ENCODE measurements at places on chromosomes 5 and 9. TPM values are rescaled to one million over a fixed set of nuclear protein-coding genes. Genes with fewer than 3 reads are reported as not detected.
A peak's percentile ranks its signal among the peaks of the same experiment; 100 is the strongest.

HSPA4 gene
- total RNA-seq: 39.7 TPM

CTXN3 gene
- total RNA-seq: not detected

ARL15 gene
- total RNA-seq: 19.8 TPM

CCL21 gene
- 4.5 TPM for total RNA-seq

PCDHGB3 gene
- total RNA-seq: 0.37 TPM

DNA sequence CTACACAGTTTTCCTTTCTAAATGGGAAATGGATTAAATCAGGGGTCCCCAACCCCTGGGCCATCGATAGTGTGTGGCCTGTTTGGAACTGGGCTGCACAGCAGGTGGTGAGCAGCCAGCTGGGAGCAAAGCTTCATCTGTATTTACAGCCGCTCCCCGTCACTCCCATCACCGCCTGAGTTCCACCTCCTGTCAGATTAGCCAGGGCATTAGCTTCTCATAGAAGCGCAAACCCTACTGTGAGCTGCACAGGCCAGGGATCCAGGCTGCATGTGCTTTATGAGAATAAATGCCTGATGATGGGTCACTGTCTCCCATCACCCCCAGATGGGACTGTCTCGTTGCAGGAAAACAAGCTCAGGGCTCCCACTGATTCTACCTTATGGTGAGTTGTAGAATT is 41.2 kb upstream of the FLT4 start:
- no peak for DNase-seq
- no peaks in the 10 kb centered on the region for H3K4me1 ChIP-seq
- no peak overlapping the region for H3K4me3 ChIP-seq

GRCh38 chr5:635306-636055 is 23.3 kb downstream of the CEP72 start:
- peaks cover 5% of the 10 kb centered on the region for H3K36me3 ChIP-seq
- no peak overlapping the region for H3K27ac ChIP-seq
- DNase-seq: no peak
- H3K4me3 ChIP-seq: no peak overlapping the region
- H3K27me3 ChIP-seq: no peaks in the 10 kb centered on the region
- H3K4me1 ChIP-seq: no peaks in the 10 kb centered on the region

GRCh38 chr5:68592351-68592750 is 376.8 kb downstream of the PIK3R1 start:
- DNase-seq: no peak
- H3K4me1 ChIP-seq: peaks cover 3% of the 10 kb centered on the region
- H3K27me3 ChIP-seq: no peaks in the 10 kb centered on the region
- H3K36me3 ChIP-seq: no peaks in the 10 kb centered on the region
- no peak overlapping the region for H3K4me3 ChIP-seq

DNA sequence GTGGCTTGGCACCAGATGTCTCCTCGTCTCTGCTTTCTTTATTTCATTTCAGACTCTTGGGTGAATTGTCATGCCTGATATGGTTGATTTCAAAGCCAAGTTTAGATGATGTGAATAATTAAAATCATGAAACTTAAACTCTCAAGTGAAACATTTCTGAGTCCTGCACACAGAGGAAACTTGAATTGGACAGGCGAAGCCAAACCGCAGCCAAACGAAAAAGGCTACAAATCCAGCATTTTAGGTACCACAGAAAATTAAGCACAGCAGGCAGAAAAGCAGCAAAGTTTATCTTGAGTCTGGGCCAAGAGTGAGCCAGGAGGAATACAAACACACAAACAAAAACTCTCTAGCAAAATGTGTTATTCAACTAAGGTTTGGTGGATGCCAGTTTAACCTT is 659.8 kb upstream of the KLF4 start:
- no peaks in the 10 kb centered on the region for H3K27me3 ChIP-seq
- no peaks in the 10 kb centered on the region for H3K4me1 ChIP-seq
- H3K36me3 ChIP-seq: no peaks in the 10 kb centered on the region
- no peak overlapping the region for H3K4me3 ChIP-seq
- DNase-seq: no peak

GRCh38 chr9:116525611-116526010 is 161.5 kb upstream of the TRIM32 start:
- H3K4me3 ChIP-seq: no peak overlapping the region
- DNase-seq: no peak
- no peaks in the 10 kb centered on the region for H3K36me3 ChIP-seq
- peaks cover 16% of the 10 kb centered on the region for H3K4me1 ChIP-seq
- H3K27me3 ChIP-seq: no peaks in the 10 kb centered on the region

DNA sequence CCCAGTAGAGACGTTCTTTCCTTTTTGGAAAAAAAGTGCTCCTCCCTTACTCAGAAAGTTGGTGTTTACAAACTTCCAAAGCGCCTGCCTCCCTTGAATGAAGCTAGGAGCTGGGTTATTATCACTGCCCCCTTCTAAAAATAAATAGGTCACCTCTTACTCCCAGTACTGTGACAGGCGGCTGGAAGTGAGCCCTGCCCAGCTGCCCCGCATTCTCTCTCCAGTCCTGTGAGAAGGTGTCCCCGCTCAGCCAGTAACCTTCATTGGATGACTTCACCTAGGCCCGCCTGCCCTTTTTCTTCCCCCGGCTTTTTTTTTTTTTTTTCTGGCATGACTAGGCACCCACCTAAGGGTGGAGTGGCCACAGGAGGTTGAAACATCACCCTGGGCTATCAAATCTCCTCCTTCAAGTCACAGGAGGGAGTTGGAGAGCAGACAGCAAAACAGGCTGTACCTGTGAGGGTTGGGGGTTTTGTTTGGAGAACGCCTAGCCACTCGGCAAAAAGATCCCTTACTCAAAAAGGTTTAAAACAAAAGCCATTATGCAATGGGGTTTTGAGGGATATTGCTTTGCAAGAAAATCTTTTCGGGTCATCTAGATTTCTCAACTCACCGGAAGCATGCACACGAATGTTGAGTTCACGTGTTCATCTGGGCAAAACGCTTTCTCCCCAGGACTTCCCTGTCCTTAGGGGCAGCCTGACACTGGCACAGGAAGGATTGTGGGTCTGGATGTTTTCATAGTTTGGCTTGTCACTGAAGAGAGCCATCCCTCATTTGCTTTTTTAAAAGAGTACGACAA is 43.3 kb upstream of the ZNF622 start:
- no peaks in the 10 kb centered on the region for H3K36me3 ChIP-seq
- H3K4me1 ChIP-seq: no peaks in the 10 kb centered on the region
- H3K27ac ChIP-seq: peak overlapping the region; percentile 88
- no peak for DNase-seq
- no peaks in the 10 kb centered on the region for H3K27me3 ChIP-seq

- no peaks in the 10 kb centered on the region for H3K4me1 ChIP-seq
- no peak overlapping the region for H3K4me3 ChIP-seq
- no peak for DNase-seq
Observed at GRCh38 chr9:115373000-115373709, 255.2 kb upstream of the TNC start.

DNA sequence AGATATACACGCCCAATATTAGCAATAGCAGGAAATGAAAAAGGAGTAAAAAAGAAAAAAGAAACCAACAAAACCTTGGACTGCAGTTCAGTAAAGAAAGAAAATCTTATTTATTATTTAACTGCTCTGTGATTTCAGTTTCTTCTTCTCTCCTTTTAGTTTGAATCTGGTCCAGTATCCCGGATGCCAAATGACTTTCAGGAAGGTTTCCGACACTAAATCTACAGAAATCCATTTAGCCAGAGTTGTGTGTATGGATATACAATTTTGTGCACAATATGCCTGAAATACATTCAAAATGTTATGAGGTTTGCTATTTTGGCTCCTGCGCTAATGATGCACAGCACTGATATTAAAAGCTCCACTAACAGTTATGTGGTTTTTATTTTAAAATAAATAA is 64.5 kb downstream of the FBXL7 start:
- no peaks in the 10 kb centered on the region for H3K4me1 ChIP-seq
- DNase-seq: no peak
- H3K27me3 ChIP-seq: no peaks in the 10 kb centered on the region
- no peak overlapping the region for H3K27ac ChIP-seq

DNA sequence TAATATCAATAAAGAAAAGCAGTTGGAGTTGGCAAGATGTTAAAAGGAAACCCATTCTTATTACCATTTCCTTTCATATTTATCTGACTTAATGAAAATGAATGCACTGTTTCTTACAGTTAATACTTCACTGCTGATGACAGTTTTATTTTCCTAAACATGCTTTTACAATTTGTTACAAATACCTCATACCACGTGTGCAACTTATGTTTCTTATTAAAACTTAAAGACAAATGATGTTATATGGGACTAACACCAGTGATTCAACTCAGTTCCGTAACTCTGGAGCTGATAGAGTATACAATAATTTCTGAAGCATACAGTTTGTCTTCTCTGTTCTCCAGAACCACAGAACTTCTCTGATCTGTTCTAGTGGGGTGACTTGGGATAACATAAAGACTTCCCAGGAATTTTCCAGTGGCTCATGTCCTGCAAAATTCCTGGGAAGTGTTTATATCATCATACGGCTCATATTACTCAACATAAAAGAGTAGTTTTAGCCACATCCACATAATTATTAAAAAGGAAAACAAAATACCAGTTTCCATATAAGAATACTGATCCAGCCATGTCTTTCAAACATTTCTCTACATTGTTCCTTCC is 1259.0 kb upstream of the C9orf72 start:
- H3K36me3 ChIP-seq: no peaks in the 10 kb centered on the region
- no peaks in the 10 kb centered on the region for H3K4me1 ChIP-seq
- no peak overlapping the region for H3K4me3 ChIP-seq
- no peaks in the 10 kb centered on the region for H3K27me3 ChIP-seq
- H3K27ac ChIP-seq: no peak overlapping the region

GRCh38 chr5:126368239-126368812 is 54.9 kb upstream of the GRAMD2B start:
- no peak overlapping the region for H3K4me3 ChIP-seq
- no peaks in the 10 kb centered on the region for H3K36me3 ChIP-seq
- H3K27ac ChIP-seq: peak overlapping the region; percentile 57
- H3K27me3 ChIP-seq: no peaks in the 10 kb centered on the region

DNA sequence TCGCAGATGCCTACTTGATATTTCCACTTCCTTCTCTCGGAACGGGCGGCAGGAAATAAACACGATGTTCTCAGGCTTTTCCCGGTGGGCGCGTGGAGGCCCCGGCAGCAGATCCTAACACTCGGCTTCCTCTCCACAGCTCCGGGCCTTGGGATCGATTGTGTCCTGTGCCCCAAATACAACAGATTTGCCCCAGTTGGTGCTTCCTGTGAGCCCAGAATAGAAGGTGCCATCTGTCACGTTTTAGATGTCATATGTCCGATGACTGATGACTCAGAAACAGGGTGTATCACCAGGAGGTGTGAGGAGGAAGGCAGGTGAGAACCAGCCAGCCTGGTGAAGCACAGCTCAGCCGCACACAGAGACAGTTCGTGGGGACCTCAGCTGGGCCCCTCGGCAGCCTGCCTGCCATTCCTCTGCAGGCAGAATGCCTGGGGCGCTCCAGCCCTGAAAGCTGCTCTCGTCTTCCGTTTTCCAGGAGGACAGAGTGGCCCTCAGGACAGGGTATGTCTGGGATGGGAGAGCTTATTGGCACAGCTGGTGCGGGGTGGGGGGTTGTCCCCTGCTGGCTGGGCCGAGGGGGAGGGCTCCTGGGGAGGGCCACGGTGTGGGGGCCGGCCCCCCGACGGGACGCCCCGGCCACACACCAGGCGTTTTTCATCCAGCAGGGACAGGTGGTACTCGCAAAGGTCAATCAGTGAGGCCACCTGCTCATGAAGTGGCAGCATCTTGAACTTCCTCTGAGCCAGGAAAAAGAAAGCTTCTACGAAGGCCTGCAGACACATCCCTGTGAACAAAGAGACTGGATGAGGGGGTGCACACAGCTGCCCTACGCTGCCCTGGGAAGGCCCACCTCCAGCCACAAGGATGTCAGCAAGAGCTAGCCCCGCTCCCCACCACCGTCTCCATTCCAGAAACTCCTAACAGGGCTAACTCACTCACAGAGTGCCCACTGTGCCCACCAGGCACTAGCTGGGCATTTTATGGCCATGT is 171.0 kb downstream of the DAB2IP start:
- H3K36me3 ChIP-seq: no peaks in the 10 kb centered on the region
- no peaks in the 10 kb centered on the region for H3K4me1 ChIP-seq
- H3K4me3 ChIP-seq: no peak overlapping the region
- H3K27me3 ChIP-seq: no peaks in the 10 kb centered on the region

GRCh38 chr9:133355881-133356357 is 368 bp downstream of the SURF1 start:
- peaks cover 21% of the 10 kb centered on the region for H3K36me3 ChIP-seq
- no peak for DNase-seq
- H3K4me3 ChIP-seq: peak overlapping the region; percentile 96
- peaks cover 26% of the 10 kb centered on the region for H3K4me1 ChIP-seq
- H3K27me3 ChIP-seq: no peaks in the 10 kb centered on the region
- no peak overlapping the region for H3K27ac ChIP-seq

DNA sequence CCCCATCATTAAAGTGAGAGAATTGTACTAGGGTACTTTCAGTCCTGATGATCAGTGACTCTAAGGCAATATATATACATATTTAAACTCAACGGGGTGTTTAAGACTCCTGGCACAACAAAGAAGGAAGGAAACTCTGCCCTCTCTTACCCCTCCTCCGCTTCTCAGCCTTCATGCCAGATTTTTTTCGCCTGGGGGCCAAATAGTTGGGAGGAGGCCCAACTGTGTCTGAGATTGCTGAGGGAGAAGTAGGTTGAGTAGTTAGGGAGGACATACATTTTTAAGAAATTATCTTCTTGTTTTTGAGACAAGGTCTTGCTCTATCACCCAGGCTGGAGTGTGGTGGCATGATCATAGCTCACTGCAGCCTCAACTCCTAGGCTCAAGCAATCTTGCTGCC is 127.7 kb upstream of the SHB start:
- H3K4me3 ChIP-seq: no peak overlapping the region
- DNase-seq: no peak
- H3K4me1 ChIP-seq: no peaks in the 10 kb centered on the region
- no peaks in the 10 kb centered on the region for H3K27me3 ChIP-seq
- no peak overlapping the region for H3K27ac ChIP-seq
- no peaks in the 10 kb centered on the region for H3K36me3 ChIP-seq

DNA sequence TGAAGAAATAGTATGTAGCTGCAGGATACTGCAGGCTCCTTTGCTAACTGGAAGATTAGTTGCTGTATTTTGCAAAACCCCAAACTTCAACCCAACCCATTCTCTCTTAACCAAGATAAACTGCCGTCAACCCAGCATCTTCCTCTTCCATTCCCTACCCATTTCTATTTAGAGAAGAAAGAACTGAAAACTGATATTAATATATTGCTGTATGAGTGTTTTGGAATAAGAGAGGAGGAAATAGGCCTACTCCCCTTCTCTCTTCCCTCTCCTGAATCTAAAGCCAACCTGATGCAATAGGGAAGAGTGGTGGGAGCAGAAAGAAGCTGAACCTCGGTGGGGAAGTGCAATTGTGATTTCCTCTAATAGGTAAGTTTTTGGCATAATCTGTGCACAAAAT is 83.7 kb downstream of the TMEM215 start:
- no peak overlapping the region for H3K4me3 ChIP-seq
- no peak overlapping the region for H3K27ac ChIP-seq
- no peaks in the 10 kb centered on the region for H3K4me1 ChIP-seq

DNA sequence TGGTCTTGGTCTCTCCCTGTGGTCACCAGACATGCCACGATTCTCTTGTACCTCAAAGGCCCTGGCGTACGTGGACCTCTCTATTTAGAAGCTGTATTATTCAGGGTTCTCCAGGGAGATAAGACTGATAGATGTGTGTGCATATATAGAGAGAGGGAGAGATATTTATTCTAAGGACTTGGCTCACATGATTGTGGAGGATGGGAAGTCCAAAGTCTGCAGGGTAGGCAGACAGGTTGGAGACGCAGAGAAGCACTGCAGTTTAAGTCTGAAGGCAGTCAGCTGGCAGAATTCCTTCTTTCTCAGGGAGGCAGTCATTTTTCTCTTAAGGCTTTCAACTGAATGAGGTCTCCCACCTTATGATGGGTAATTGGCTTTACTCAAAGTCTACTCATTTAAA is 16.3 kb downstream of the C9orf57 start:
- H3K27ac ChIP-seq: peak overlapping the region; percentile 90
- H3K4me1 ChIP-seq: no peaks in the 10 kb centered on the region
- H3K36me3 ChIP-seq: no peaks in the 10 kb centered on the region

All from liver (tissue), 10 donors.